ENCODE measurements at places on chromosomes 2 and 18.

- DNase-seq: no peak
Observed at GRCh38 chr2:229257985-229258384, 13.1 kb downstream of the PID1 start.

- DNase-seq: no peak
Observed at GRCh38 chr2:99106913-99107312, 34.6 kb upstream of the C2orf15 start.

DNA sequence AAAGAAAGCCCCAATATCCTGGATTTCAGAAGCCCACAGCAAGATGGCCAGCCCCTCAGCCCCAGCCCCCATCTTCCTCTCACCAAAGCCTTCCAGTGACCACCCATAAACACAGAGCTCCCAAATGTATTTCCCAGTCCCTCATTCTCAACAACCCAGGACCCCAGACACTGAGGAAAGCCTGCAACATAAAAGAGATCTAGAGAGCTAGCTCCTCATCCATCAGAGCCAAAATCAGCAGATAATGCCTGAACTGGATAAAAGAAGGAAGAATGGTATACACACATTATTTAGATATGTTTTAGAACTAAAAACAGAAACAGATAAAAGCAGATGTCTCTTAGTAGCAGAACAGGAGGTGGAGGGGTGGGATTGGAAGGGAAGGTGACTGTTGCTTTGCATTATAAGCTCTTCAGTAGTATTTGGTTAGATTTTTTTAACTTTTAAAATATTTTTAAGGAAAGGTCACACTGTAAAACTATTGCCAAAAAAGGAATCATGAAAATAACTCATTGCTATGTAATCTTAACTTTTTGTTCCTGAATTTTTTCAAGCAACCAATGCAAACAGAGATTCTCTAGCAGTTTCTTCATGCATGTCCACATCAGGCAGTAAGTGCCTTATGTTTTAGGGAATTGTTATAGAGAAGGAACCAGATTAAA is 144.2 kb upstream of the PKDCC start:
- DNase-seq: no peak

GRCh38 chr2:20634507-20635112 is 16.3 kb downstream of the HS1BP3 start:
- no peak for DNase-seq

Data from activated T-helper 9 cell treated with anti-CD3 and anti-CD28 coated beads, Interleukin-2, amount 50 U/mL, for 16 hours (primary cell).